Right lobe of liver (tissue), 6 donors: ENCODE measurements at places on chromosomes 12 and 14.

- no peak for DNase-seq
These were observed 42.1 kb upstream of the CTDSP2 start for GRCh38 chr12:57888409-57889157.

DNA sequence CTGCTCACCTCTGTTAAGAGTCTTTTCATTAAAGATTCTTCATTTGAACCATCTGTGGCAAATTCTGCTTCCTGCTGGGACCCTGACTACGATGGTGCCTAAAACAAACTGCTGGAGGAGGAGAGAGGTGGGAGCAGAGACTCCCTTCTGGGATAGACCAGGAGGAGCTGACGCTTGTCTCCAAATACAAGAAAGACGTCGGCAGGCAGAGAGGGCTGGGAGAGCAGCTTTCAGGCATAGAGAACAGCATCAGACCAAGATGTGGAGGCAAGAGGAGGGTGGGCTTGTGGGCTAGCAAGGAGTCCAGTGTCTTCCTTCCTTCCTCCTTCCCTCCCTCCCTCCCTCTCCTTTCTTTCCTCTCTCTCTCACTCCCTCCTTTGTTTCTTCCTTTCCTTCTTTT, 358.6 kb downstream of the VRK1 start:
- no peak for DNase-seq

DNA sequence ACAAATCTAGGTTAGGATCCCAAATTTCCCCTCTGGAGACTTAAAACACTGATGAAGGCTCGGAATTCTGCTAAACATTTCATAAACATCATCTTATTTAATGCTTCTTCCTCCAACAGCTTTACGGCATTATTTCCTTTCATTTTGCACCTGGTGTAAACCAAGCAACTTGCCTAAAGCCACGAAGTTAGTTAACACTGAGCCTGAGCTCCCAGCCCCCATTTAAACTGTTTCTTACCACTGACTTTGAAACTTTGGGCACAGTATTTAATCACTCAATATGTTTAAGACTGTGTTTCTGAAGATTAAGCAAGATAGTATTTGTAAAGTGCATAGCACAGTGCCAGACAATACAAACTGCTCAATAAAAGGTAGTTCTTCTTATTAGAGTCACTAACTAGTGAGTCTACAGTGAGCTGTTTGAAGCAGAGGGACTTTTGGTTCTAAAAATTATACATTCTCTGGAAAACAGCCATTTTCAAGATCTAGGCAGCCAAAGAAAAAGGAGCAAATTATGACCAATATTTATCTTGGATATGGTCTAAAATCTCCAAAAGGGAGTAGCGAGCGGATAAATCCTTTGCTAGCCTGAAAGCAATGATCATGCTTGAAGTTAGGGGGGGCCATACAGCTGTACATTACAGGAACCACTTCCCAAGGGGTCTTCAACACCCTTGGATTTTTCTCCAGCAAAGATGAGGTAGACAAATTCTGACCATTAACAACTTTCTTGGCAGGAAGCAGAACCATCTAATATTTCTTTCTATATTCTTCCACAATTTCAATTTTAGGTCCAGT, 4.0 kb downstream of the EGLN3 start:
- no peak for DNase-seq

DNA sequence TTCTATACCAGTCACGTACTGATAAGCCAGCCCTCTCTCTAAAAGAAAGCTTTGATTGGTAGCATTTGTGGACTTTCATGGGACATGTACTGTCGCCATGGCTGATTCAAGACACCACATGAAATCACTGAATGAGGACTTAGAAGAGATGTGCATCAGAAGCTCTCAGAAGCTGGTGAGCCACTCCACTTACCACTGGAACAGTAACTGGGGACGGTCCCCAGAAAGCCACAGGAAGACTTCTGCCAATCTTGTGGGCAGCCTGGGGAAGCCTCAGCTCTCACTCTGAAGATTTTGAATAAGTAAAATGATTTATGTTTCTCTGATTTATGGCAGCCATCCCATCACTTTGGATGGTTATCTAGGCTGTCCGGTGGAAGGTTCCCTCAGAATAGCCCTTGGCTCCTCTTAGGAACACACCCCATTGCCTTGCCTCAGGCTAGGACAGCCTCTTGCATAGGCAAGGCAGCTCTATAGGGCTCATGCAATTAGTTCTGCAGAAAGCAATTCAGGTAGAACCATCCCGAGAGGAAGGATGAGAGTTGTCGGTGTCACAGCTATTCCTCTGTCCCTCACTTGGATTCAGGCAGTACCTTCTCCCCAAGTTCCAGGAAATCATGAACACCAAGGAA, 9.8 kb downstream of the DHRS1 start:
- no peak for DNase-seq

DNA sequence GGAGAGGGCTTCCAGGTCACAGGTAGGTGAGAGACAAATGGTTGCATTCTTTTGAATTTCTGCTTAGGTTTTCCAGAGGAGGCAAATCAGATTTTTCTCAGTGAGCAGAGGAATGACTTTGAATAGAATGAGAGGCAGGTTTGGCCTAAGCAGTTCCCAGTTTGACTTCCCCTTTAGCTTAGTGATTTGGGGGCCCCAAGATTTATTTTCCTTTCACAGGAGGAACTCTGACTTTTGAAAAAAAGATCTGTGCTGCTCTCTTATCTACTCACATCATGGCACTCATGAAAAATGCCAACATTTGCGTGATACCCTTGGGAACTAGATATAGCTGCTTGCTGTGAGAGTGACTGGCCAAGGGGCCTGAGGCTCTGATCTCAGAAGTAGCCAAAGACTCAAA, 58.0 kb upstream of the EVL start:
- no peak for DNase-seq
